ENCODE measurements at places on chromosomes 6 and 20.

- H3K27me3 ChIP-seq, result no peaks in the 10 kb centered on the region
- no peak overlapping the region for H3K4me3 ChIP-seq
- H3K4me1 ChIP-seq, result peaks cover 7% of the 10 kb centered on the region
- H3K36me3 ChIP-seq, result no peaks in the 10 kb centered on the region
- no peak overlapping the region for H3K27ac ChIP-seq
Measured at GRCh38 chr20:33531047-33531877, 41.4 kb downstream of the CBFA2T2 start.

DNA sequence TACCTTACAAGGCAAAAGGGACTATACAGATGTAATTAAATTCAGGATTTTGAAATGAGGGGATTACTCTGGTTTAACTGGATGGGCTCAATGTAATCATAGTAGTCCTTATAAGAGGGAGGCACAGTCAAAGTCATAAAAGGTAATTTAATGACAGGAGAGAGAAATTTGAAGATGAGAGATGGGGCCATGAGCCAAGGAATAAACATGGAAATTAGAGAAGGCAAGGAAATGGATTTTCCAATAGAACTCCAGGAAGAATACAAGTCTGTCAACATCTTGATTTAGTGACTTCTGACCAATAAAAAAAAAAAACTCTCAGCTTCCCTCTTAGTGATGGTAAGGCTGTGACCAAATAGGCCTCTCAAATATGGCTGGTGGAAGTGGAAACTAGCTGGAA, 101.9 kb upstream of the BEND3 start:
- H3K4me1 ChIP-seq, result no peaks in the 10 kb centered on the region
- DNase-seq, result no peak
- H3K27me3 ChIP-seq, result no peaks in the 10 kb centered on the region
- H3K4me3 ChIP-seq, result no peak overlapping the region

- no peaks in the 10 kb centered on the region for H3K27me3 ChIP-seq
- DNase-seq, result no peak
Measured at GRCh38 chr6:8075185-8075584, 11.0 kb upstream of the BLOC1S5 start.

DNA sequence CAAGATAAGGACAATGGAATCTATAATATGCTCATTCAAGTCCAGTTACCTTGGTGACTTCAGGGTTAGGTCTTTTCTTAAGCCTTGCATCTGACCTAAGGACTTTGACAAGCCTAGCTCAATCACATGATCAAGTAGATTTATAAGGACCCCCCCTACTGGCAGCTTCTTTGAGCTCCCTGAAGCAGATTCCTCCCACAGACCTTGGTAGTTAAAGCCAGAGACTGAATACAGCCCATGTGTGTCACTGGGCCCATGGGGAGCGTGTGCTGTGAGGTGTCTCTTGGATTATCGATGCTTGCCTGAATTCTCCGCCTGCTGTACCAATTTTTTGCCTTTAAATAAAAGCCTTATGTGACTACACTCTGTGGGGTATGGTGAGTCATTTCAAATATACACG, 372.7 kb upstream of the RGS17 start:
- no peaks in the 10 kb centered on the region for H3K36me3 ChIP-seq
- DNase-seq, result no peak

- H3K36me3 ChIP-seq, result no peaks in the 10 kb centered on the region
- H3K27me3 ChIP-seq, result no peaks in the 10 kb centered on the region
- H3K4me3 ChIP-seq, result no peak overlapping the region
- no peaks in the 10 kb centered on the region for H3K4me1 ChIP-seq
- no peak for DNase-seq
Measured at GRCh38 chr6:44739181-44739580, 351.7 kb downstream of the CDC5L start.

DNA sequence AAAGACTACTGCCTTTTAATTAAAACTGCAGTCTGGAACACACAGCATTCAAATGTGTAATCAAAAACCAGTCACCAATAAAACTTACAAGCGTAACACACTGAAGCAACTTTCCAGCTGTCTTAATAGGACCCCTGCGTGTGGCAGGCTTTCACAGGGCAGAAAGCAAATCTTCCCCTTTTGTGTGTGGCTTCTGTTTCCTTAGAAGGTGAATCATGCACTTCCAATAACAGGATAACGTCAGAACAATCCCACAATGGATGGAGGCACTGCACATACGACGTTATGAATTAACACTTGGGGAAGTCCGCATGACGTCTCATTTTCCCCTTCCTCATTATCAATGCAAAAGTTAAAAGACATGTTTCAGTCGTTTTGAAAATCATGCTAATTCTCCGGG, 44.8 kb downstream of the INSM1 start:
- H3K4me1 ChIP-seq, result no peaks in the 10 kb centered on the region
- no peak overlapping the region for H3K4me3 ChIP-seq
- no peaks in the 10 kb centered on the region for H3K36me3 ChIP-seq
- no peak for DNase-seq

DNA sequence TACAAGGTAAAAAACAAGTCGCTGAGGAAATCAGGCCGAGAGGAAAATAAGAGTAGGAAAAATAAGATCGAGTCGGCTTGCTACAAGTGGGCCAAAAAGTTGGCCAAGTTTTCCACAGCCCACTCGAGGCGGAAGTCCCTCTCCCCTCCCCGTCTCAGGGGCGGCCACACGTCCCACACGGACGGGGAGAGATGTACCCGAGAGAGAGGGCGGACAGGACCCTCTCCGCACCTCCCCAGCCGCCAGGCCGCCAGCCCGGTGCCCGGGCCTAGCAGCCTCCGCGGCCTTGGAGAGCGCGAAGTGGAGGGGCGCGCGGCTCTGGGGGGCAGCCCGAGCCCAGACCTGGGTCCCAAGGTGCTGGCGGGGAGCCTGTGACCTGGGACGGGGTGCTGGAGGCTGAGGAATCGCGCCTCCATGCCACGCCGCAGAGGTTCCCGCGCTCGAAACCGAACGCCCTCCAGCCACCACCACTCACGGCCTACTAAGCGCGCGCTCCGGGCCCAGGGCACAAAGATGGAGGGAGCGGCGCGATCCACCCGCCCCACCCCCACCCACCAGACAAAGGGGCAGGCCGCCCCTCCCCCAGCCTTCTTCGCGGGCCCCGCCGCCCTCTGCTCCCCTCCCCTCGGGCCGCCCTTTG, 1.9 kb upstream of the HMGA1 start:
- H3K27me3 ChIP-seq, result no peaks in the 10 kb centered on the region
- H3K4me3 ChIP-seq, result no peak overlapping the region
- no peak for DNase-seq
- no peaks in the 10 kb centered on the region for H3K4me1 ChIP-seq

- H3K36me3 ChIP-seq, result no peaks in the 10 kb centered on the region
- no peaks in the 10 kb centered on the region for H3K27me3 ChIP-seq
Measured at GRCh38 chr20:25686081-25687067, 10.3 kb downstream of the ZNF337 start.

- H3K27ac ChIP-seq, result no peak overlapping the region
- no peak overlapping the region for H3K4me3 ChIP-seq
- no peaks in the 10 kb centered on the region for H3K27me3 ChIP-seq
- no peaks in the 10 kb centered on the region for H3K4me1 ChIP-seq
- H3K36me3 ChIP-seq, result no peaks in the 10 kb centered on the region
Measured at GRCh38 chr6:124294574-124295200, 491.0 kb downstream of the NKAIN2 start.

DNA sequence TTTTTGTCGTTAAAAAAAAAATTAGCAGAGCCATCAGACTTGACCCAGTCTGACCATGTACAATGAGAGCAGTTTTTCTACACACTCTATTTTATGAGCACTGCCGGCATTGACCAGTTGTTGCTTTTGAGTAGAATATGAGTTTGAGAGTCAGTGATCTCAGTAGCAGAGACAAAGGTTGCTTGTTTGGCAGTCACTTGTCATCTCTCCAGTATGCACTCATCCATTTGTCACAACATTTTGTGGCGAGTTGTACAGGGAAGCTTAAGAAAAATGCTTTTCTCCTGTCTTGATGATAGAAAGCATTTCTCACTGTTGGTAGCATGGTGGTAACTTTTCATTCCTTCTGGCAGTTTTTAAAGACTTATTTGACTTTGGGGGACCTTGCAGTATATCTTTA, 159.9 kb downstream of the MMS22L start:
- no peaks in the 10 kb centered on the region for H3K36me3 ChIP-seq
- H3K4me1 ChIP-seq, result no peaks in the 10 kb centered on the region
- no peak for DNase-seq
- no peaks in the 10 kb centered on the region for H3K27me3 ChIP-seq
- H3K4me3 ChIP-seq, result no peak overlapping the region

- no peak for DNase-seq
- no peaks in the 10 kb centered on the region for H3K36me3 ChIP-seq
- no peak overlapping the region for H3K4me3 ChIP-seq
- H3K27ac ChIP-seq, result no peak overlapping the region
- H3K27me3 ChIP-seq, result no peaks in the 10 kb centered on the region
- H3K4me1 ChIP-seq, result no peaks in the 10 kb centered on the region
Measured at GRCh38 chr20:21656308-21657067, 49.0 kb upstream of the PAX1 start.

GRCh38 chr6:11215773-11216172, 16.7 kb downstream of the NEDD9 start:
- H3K4me1 ChIP-seq, result peaks cover 11% of the 10 kb centered on the region
- peak overlapping the region; percentile 37 for H3K27ac ChIP-seq
- no peak overlapping the region for H3K4me3 ChIP-seq
- no peaks in the 10 kb centered on the region for H3K27me3 ChIP-seq
- no peak for DNase-seq

DNA sequence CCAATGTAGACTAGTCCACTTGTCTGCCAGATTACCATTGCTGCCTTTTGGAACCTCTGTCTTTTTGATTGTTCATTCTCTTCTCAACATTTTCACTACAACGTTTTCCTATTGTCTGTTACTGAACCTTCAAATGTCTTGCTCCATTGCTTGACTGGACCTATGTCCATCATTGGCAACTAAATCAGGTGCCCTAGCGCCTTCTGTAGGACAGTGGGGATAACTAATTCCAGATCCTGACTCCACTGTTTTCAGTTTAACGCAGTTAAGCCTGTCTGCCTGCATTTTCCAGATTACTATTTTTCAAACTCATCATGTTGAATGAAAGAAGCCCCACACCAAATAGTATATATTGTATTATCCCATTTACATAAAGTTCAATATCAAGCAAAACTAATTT, 433.6 kb downstream of the RNF144B start:
- no peaks in the 10 kb centered on the region for H3K4me1 ChIP-seq
- DNase-seq, result no peak
- no peak overlapping the region for H3K4me3 ChIP-seq
- H3K27me3 ChIP-seq, result no peaks in the 10 kb centered on the region
- no peak overlapping the region for H3K27ac ChIP-seq

DNA sequence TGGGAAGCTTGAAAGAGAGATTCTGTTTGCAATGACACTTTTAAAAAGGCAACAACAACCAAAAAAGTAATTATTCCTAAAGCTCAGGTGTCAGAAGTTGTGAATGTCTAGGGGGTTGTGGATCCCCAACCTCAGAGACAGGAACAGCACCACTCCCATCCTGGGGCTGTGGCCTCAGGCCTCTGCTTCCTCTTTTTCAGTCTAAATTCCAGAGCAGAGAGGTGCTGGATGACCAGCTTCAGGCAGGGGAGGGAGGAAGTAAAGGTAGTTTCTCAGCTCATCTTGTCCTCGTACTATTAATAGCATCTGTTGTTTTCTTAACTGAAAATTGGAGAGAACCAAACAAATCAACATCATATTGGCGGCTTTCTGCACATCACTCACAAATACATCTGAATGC, 8.3 kb downstream of the NT5E start:
- no peak for DNase-seq
- H3K36me3 ChIP-seq, result no peaks in the 10 kb centered on the region
- H3K27ac ChIP-seq, result peak overlapping the region; percentile 85
- peaks cover 39% of the 10 kb centered on the region for H3K4me1 ChIP-seq
- H3K4me3 ChIP-seq, result no peak overlapping the region
- no peaks in the 10 kb centered on the region for H3K27me3 ChIP-seq

DNA sequence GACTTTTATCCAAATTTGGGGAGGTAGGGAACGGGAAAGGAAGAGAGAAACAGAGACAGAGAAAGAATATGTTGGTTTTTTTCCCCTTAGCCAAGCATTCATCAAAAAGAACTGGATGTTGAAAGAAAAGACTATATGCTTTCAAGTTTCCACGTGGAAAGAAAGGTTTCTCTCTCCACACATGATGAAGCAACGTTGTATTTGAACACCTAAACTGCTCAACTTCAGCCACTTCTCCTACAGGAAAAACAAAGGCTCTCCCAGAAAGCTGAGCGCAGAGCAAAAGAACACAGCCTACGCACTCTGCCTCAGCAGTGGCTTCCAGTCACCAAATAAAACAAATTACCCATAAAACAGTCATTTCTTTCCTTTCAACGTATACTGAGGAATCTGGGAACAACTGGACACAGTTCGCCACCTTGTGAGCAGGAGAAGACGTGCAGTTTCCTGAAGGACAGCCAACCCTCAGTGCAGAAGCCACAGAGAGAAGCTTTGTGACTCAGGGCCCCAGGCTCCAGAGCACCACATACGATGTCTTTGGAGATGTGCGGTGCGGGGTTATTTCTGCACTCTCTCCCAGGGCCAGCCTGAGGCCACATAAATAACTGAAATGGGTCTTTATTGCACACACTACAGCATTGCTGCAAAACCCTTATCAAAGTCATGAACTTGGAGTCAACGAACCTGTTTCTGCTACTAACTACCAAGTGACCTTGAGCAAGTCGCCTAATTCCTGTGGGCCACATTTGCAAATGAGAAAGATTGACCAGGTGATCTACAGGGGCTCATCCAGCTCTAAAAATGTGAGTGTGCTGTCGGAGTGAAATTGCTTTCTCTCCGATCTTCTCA, 10.1 kb downstream of the IL17F start:
- no peak for DNase-seq
- H3K27ac ChIP-seq, result no peak overlapping the region
- H3K4me3 ChIP-seq, result no peak overlapping the region
- no peaks in the 10 kb centered on the region for H3K36me3 ChIP-seq

DNA sequence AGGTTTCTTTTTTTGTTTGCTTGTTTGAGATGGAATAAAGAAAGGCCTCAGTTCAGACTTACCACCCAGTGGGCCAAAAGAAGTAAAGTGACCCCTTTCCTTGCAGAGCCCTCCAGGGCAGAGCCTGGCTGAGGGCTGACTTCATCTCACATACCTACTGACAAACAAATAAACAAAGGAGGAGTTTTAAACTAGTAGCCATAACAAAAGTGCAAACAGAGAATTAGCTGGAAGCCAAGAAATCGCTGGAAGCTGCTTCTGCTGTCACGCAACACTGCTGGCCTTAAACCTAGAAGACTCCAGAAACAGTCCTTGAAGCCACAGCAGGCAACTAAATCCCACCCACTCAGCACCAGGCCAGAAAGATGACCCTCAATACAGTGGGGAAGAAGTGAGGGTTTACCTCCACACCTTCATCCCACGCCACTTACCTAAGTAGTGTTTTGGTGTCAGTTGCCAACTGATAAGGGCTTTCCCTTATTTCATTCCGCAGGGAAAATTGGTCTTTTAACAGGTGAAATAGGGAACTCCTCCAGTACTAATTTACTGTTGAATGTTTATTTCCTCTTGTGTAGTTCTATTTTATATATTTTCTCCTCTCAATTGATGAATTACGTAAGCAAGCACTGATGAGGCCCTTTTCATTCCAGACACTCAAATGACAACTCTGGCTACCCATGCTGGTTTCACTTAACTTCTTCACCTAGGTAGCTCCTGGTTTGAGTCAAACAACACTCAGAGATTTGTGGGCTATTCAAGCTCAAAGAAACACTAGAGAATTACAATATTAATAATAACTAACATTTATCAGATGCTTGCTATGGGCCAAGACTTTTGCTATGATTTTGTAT, 46.2 kb downstream of the EDN1 start:
- no peaks in the 10 kb centered on the region for H3K27me3 ChIP-seq
- no peaks in the 10 kb centered on the region for H3K36me3 ChIP-seq
- H3K4me1 ChIP-seq, result no peaks in the 10 kb centered on the region
